ENCODE measurements at places on chromosomes 5 and 9.
A peak's percentile ranks its signal among the peaks of the same experiment; 100 is the strongest.

DNA sequence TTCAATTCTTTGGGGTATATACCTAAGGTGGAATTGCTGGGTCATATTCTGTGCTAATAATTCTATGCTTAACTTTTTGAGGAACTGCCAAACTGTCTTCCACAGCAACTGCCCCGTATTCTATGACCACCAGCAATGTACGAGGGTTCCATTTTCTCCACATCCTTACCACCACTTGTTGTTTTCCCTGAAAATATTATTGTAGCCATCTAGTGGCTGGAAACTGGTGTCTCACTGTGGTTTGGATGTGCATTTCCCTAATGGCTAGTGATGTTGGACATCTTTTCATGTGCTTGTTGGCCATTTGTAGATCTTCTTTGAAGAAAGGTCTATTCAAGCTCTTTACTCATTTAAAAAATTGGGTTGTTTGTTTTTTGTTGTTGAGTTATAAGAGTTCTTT lies 30.7 kb downstream of the MSX2 start:
- no peak for DNase-seq

DNA sequence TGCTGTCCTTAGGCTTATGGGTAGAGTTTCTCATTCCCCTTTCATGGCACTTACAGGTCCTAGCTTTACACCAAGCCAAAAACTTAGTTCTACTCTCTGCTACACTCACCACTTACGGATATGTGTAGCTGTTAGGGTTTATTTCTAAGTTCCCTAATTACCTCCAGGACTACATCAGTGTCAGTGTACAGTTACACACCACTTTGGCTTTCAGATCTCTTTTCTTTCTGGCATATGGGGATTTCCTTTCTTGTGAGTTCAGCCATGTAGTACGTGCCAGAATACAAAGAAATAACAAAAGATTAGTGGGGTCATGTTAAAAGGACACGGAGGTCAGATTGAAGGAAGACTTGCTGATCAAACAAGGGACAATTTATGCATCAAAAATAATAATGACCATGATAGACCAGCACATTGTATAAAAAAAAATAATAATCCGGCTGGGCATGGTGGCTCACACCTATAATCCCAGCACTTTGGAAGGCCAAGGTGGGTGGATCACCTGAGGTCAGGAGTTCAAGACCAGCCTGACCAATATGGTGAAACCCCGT lies 41.8 kb downstream of the LYRM7 start:
- DNase-seq = no peak

DNA sequence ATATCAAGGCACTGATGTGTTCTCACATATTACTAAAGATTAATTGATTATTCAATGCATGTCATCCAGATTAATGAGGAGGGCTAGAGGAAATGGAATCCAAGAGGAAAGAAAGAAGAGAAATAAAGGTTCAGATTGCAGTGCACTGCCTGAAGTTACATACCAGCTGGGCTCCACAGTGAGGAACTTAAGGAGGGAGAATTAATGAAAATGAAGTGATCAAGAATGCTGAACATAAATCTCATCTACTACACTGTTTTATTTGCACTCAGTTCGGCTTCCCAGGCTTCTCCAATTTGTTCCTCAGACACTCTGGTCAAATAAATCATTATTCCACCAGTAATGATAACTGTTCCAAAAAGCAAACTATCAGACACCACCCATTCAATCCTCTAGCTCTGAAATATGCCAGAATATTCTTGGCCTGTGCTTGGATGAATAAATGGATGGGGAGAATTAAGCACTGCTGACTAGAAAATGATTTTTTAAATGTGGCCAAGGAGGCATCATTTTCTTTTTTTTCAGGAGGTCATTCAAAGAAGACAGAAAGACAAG lies 88.6 kb upstream of the FBN2 start:
- no peak for DNase-seq

- DNase-seq = no peak
Measured at GRCh38 chr5:67696446-67696845, 499.8 kb upstream of the CD180 start.

DNA sequence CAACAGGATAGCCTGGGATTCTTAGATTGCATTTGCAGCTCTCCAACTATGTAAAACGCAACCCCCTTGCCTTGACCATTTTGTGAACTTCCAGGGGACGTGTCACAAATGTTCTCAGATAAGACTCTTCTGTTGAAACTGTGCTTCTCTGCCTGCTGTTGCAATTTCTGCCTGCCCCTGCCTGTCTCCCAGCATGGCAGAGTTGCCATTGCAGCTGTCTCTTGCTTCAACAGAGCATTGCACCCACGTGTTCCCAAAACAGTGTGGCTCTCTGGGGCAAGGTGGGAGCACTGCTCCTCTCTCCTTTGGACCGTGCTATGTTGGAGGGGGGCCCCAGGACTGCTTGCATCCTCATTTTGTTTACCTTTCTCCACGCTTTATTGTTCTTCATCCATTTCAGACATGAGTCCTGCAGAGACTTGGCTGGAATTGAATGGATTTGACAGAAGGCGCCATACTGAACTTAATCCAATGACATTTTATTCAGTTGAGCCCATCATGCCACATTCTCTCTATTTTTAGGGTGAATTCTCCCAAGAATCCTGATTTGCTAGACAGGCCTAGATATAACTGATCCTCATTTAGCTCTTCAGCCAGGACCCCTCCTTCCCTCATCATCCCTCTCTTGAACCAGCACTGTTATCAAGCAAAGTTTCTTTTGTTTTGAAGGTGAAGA lies 90.7 kb downstream of the MAT2B start:
- no peak for DNase-seq

DNA sequence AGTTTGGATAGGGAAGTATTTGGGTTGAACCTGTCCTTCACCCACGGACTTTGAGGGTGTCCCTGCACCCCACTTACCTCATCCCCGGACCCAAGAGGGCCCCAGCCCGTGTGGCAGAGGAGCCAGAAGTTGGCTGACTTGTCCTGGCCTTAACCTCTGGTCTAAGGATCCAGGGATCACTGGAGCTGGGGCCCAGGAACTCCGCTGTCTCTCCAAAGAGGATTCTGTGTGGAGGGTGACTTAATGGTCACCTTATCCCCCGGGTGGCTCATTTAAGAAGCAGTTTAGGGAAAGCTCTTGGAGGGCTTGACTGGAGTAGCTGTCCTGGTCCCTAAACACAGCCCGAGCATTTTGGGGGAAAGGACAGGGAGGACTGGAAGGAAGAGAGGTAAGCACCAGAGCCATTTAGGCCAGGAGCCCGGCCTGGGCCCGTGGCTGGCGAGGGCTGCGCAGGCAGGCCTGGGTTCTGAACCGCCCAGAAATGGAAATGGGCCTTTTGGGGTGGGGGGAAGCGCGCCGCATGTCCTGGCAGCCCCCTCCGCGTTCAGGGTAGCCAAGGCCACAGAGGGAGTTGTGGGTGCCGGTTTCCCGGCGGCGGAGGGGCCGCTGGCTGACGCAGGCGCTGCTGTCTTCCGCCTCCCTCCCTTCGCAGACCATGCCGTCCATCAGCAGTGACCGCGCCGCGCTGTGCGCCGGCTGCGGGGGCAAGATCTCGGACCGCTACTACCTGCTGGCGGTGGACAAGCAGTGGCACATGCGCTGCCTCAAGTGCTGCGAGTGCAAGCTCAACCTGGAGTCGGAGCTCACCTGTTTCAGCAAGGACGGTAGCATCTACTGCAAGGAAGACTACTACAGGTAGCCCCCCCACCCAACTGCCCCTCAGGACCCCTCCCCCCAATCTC lies 2.0 kb downstream of the LHX2 start:
- DNase-seq = no peak

DNA sequence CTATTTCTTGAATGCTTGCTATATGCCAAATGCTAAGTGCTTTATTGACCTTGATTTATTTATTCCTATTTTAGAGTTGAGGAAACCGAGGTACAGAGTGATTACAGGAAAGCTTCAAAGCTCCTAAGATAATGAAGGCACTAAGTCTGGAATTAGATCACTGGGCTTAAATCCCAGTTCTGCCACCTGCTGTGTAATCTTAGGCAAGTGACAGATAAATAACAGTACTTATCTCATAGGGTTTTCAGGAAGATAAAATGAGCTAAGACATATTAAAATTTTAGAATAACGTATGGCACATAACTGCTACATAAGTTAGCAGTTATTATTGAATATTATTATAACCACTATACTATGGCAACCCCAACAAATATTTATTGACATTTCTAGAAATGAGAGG lies 843.8 kb downstream of the DTWD2 start:
- DNase-seq = no peak

DNA sequence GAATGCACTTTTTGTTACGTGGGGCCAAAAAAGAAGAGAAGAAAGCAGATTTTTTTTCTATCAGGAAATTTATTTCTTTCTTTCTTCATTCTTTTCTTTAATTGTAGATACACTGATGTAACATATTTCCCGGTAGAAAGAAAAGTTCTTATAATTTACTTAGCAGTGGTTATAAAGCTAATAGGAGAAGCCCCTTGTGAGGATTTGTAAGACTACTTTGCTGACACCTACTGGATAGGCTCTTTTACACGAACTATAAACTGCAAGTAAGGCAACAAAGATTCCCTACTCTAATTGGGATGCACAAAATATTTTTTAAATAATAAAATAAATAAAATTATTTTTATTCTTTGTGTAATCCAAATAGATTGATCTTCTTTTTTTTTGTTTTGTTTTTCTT lies 284.4 kb downstream of the DNAH5 start:
- DNase-seq = no peak

DNA sequence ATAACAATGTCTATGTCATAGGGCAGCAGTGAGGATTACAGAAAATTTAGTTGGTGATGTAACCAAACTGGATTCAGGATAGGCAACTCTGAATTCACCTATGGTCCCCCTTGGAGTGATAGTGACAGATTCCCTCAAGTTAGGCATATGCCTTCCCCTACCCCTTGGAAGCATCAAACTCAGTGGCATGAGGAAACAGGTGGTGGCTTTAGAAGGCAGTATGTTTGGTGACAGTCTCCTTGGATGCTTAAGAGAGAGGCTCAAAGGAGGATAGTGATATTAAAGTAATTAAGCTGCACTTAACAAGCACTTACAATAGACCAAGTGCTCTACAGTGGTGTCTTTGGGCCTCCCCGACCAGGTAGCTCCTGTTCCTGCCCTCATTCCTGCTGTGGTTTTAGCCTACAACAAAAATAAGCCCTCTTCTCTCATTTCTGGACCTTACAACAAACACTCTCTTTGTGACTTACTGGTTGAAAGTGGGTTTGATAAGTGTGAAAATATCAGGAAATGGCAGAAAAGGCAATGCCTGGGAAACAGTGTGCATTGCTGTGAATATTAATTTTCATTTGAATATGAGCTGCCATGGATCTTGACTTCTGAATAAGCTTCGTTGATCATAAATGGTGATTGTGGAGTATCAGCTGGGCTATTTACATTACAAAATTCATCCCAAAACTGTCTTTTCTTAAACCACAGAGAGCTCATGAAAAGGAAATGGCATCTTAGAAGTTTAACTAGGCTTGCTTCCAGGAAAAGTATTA lies 29.2 kb downstream of the NR4A3 start:
- DNase-seq = no peak

GRCh38 chr9:19298436-19299000 lies 68.0 kb downstream of the DENND4C start:
- DNase-seq = no peak

GRCh38 chr9:79570448-79571308 lies 1.1 kb upstream of the TLE4 start:
- peak; percentile 61 for DNase-seq

DNA sequence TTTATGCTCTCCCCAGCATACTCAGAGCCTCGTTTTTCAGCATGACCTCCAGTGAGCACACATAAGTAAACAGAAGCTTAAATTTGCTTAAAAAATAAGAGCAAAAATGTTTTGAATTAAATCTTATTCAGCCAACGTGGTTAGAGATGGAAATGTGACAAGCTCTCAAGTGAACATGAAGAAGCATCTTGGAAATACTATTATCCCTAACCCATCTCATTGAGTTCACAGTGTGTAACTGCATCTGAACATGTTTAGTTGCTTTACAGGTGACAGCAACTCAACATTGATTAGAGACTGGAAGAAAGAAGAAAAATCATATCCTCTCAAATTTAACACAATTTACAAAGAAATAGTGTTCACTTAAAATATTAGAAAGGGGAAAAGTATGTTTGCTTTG lies 1785.1 kb downstream of the MAT2B start:
- no peak for DNase-seq

DNA sequence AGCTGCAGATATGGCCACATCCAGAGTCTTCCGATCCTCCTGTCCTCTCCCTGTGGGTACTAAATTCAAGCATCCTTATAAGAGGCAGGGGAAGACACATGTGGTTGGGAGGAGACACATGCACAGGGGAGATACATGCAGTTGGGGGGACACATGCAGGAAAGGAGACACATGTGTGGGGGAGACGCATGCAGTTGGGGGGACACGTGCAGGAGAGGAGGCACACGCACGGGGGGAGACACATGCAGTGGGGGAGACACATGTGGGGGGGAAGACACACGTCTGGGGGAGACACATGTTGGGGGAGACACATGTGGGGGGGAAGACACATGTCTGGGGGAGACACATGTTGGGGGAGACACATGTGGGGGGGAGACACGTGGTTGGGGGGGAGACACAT lies 21.2 kb upstream of the OLFM1 start:
- no peak for DNase-seq
